ENCODE measurements at places on chromosomes 4 and X. TPM values are rescaled to one million over a fixed set of nuclear protein-coding genes. Genes with fewer than 3 reads are reported as not detected.

The RBM41 gene
- total RNA-seq, result 15.4 TPM

The CNOT6L gene
- total RNA-seq, result 105 TPM

The GNRHR gene
- total RNA-seq, result not detected

GRCh38 chr4:1984406-1985191, 24.2 kb downstream of the NELFA start:
- no peak for DNase-seq
- H3K36me3 ChIP-seq, result peaks cover 51% of the 10 kb centered on the region
- no peaks in the 10 kb centered on the region for H3K27me3 ChIP-seq
- H3K27ac ChIP-seq, result no peak overlapping the region
- no peak overlapping the region for H3K4me3 ChIP-seq

DNA sequence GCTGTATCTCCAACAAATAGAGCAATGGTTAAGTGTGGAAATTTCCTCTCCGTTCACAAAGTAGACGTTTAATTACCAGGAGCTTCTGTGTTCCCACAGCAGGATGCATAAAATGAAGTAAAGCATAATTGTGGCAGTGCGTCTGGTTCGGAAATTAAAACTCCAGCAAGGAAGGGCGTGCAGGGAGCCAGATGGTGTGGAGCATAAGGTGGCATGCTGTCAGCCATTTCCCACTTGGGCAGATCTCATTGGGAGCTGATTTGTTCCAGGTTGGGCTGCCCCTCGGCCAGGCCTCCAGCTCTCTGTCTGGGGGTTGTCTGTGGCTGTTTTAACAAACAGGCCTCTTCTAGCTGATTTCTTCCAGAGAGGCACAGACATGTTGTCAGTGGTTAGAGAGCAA, 182.1 kb upstream of the CLNK start:
- DNase-seq, result no peak
- no peaks in the 10 kb centered on the region for H3K36me3 ChIP-seq
- H3K27me3 ChIP-seq, result no peaks in the 10 kb centered on the region
- no peaks in the 10 kb centered on the region for H3K4me1 ChIP-seq

The PDGFC gene
- not detected for total RNA-seq

DNA sequence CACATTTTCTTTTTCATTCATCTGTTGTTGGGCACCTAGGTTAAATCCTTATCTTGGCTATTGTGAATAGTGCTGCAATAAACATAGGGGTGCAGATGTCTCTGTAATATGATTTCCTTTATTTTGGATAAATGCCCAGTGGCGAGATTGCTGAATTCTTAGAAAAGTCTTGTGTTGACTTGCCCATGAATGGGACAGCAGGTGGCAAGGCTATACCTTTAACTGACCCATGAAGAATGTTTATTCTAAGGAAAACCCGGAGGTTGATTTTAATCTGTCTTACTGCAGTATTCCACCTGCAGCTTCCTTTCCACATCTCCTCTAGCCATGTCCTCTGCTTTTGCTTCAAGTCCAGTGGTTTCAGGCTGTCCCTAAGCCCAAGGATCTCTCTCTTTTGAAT, 220.6 kb downstream of the SNCA start:
- no peaks in the 10 kb centered on the region for H3K27me3 ChIP-seq
- DNase-seq, result no peak
- no peak overlapping the region for H3K4me3 ChIP-seq
- no peak overlapping the region for H3K27ac ChIP-seq
- H3K36me3 ChIP-seq, result peaks cover 17% of the 10 kb centered on the region

The MOB1B gene
- 28.1 TPM for total RNA-seq

GRCh38 chrX:155899366-155899765, 18.2 kb downstream of the VAMP7 start:
- H3K27ac ChIP-seq, result no peak overlapping the region
- no peak overlapping the region for H3K4me3 ChIP-seq
- no peaks in the 10 kb centered on the region for H3K27me3 ChIP-seq

GRCh38 chr4:2362266-2363055, 56.0 kb downstream of the ZFYVE28 start:
- H3K27ac ChIP-seq, result no peak overlapping the region
- no peak for DNase-seq
- H3K4me1 ChIP-seq, result no peaks in the 10 kb centered on the region
- no peaks in the 10 kb centered on the region for H3K36me3 ChIP-seq

The PYURF gene
- total RNA-seq, result 51.2 TPM

DNA sequence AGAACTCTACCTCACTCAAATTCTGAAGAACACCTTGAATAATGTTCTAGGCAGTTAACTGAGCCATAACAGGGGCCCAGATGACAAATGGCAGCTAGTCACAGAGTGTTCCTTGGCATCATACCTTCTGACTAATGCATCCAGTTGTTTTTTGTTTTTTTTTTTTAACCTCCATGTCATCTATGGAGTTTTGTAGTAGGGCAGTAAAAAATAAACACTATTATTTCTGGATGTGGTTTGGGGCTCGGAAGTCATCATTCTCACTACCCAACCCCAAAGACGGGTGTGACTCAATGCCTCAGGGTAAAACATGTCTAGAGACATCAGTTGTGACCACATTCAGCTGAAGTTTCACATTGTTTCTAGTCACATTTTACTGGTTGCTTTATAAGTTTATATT, 31.2 kb upstream of the MCF2 start:
- no peak overlapping the region for H3K4me3 ChIP-seq
- peak overlapping the region; percentile 35 for H3K27ac ChIP-seq
- H3K4me1 ChIP-seq, result peaks cover 15% of the 10 kb centered on the region
- DNase-seq, result peak; percentile 10
- peaks cover 34% of the 10 kb centered on the region for H3K36me3 ChIP-seq

DNA sequence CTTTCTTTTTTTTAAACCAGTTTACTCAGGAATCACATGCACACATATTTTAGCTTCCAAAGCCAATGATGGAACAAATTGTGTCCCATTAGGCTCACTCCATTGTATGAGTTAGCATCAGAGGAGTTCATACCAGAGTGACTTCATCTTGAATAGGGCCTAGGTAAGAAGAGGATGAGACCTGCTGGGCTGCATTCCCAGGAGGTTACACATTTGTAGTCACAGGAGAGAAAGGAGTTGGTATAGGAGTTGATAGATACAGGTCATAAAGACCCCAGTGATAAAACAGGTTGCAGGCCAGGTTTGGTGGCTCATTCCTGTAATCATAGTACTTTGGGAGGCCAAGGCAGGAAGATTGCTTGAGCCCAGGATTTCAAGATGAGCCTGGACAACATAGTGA, 9.3 kb downstream of the PDGFRA start:
- H3K4me3 ChIP-seq, result no peak overlapping the region
- H3K36me3 ChIP-seq, result no peaks in the 10 kb centered on the region
- no peak overlapping the region for H3K27ac ChIP-seq
- peaks cover 15% of the 10 kb centered on the region for H3K27me3 ChIP-seq

DNA sequence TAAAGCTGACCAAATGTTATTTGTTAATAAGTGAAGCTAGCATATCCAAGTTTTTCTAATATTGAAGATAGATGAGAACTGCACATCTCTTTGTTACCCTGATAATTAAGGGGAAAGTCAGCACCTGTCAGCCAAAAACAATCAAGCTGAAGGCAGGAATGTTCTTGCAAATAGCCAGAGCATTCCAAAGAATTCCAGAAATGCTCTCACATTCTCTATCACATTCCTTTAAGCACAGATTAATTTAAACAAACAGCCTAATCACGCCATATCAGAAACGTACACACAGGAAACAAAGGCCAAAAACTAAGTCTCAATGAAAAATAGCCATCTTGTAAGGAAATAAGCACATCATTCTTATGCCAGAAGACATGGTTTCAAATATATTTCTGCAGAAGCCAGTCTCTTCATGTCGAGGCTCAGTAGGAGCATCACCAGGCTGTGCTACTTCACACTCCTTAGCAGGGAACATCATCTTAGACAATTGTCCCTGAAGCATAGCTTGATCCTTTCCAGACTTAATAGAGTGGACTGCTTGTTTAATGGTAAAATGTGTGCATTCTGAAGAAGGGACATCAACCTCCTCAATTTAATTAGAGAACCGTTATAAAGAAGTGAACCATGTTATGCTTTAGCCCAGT, 252.9 kb upstream of the TTC29 start:
- H3K36me3 ChIP-seq, result no peaks in the 10 kb centered on the region
- no peak for DNase-seq
- H3K4me3 ChIP-seq, result no peak overlapping the region
- no peaks in the 10 kb centered on the region for H3K27me3 ChIP-seq
- H3K27ac ChIP-seq, result no peak overlapping the region

The GAGE1 gene
- not detected for total RNA-seq

DNA sequence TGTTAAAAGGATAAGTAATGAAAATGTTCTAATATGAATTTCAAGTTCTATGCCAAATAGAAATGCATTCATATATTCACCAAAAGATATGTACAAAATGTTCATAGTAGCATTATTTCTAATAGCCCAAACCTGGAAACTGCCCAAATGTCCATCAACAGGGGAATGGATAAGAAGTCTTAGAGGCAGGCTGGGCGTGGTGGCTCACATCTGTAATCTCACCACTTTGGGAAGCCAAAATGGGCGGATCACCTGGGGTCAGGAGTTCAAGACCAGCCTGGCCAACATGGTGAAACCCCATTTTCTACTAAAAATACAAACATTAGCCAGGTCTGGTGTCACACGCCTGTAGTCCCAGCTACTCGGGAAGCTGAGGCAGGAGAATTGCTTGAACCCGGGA, 2.3 kb upstream of the HPRT1 start:
- H3K27ac ChIP-seq, result no peak overlapping the region
- no peak overlapping the region for H3K4me3 ChIP-seq
- peaks cover 9% of the 10 kb centered on the region for H3K36me3 ChIP-seq
- H3K27me3 ChIP-seq, result no peaks in the 10 kb centered on the region

DNA sequence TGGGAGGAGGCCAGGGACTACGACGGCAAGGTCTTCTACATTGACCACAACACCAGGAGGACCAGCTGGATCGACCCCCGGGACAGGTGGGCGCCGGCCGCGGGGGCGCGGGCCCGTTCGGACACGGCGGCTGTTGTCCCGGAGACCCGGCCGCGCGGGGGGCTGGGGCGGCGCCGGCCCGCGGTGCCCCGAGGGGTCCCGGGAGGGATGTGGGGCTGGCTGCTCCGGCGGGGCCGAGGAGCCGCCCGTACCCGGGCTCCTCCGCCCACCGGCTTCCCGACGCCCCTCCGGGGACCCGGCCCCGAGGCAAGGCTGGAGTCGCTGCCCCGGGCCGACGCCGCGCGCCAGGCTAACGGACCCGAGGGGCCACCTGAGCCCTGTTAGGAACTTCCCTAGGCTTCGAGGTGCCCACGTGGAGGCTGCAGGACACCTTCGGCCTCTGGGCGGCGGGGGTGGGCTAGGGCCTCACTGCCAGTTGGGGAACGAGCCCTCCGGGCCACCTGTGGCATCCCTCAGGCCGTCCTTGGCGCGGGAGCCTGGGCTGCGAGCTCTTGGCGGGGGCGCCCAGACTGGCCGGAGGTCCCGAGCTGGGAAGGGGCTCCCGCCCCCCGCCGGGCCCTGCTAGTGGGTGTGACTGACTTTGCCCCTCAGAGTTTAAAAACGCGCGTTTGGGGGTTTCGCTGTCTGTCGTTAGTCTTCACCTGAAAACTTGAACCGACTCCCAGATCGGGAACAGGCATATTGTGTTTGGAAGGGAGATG, 660 bp downstream of the WWC2 start:
- H3K4me1 ChIP-seq, result no peaks in the 10 kb centered on the region
- no peak overlapping the region for H3K27ac ChIP-seq
- H3K27me3 ChIP-seq, result peaks cover 57% of the 10 kb centered on the region

The MRFAP1 gene
- 105 TPM for total RNA-seq

DNA sequence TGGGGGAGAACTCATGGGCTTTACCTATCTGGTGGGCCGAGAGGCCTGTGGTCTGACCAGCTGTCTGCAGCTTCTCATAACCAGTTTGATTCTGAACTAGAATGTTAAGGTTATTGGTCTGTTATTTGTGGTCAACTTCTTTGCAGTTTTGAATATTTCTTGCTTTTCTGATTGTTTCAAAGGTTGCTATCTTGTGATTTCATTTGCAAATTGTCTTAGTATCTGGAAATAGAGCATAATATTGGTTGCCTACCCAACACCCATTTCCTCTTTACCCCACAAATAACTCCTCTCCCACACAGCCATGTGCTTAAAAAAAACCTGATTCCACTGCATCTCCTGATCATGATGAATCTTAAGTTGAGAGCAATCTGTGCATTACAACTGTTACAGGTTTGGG, 39.1 kb upstream of the BMP2K start:
- H3K36me3 ChIP-seq, result no peaks in the 10 kb centered on the region
- DNase-seq, result no peak
- H3K4me3 ChIP-seq, result no peak overlapping the region
- H3K4me1 ChIP-seq, result peaks cover 4% of the 10 kb centered on the region
- H3K27me3 ChIP-seq, result no peaks in the 10 kb centered on the region

DNA sequence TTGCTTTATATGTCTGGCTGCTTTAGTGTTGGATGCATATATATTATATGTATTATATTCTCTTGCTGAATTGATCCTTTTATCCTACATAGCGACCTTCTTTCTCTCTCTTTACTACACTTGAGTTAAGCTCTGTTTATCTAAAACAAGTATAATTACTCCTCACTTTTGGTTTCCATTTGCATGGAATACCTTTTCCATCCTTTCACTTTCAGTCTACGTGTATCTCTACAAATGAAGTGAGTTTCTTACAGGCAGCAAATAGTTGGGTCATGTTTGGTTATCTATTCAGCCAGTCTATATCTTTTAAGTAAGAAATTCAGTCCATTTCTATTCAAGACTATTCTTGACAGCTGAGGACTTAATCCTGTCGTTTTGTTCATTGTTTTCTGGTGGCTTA, 167.5 kb upstream of the USP38 start:
- H3K4me1 ChIP-seq, result peaks cover 10% of the 10 kb centered on the region
- H3K36me3 ChIP-seq, result no peaks in the 10 kb centered on the region
- no peaks in the 10 kb centered on the region for H3K27me3 ChIP-seq
- H3K27ac ChIP-seq, result no peak overlapping the region

DNA sequence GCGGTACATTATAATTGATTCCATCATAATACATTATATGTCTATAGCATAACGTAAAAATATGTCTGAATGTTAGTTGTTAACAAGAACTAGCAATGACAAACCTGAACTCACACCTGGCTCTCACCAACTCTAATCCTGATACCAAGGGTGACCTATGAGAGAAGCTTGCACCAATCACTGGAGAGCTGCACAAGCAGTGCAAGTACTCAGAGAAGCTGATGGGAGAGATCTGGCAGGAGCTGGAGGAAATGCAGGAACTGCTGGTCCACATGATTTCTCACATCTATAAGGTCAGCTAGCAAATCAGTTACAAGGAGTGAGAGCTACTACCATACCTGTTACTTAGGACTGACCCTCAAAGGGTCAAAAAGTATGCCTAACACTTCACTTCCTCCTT, 74.8 kb downstream of the RAB28 start:
- DNase-seq, result no peak
- H3K4me3 ChIP-seq, result no peak overlapping the region
- H3K4me1 ChIP-seq, result peaks cover 8% of the 10 kb centered on the region
- H3K27ac ChIP-seq, result no peak overlapping the region
- H3K27me3 ChIP-seq, result no peaks in the 10 kb centered on the region

- peak overlapping the region; percentile 72 for H3K4me3 ChIP-seq
- peaks cover under 1% of the 10 kb centered on the region for H3K36me3 ChIP-seq
- peaks cover 23% of the 10 kb centered on the region for H3K27me3 ChIP-seq
- H3K4me1 ChIP-seq, result peaks cover 28% of the 10 kb centered on the region
- DNase-seq, result peak; percentile 14
- H3K27ac ChIP-seq, result no peak overlapping the region
Observed at GRCh38 chrX:150364347-150365050, 1.4 kb downstream of the MAMLD1 start.

- DNase-seq, result no peak
- H3K4me1 ChIP-seq, result peaks cover 2% of the 10 kb centered on the region
- no peak overlapping the region for H3K4me3 ChIP-seq
- no peaks in the 10 kb centered on the region for H3K27me3 ChIP-seq
- peaks cover 42% of the 10 kb centered on the region for H3K36me3 ChIP-seq
- H3K27ac ChIP-seq, result no peak overlapping the region
Observed at GRCh38 chrX:118666521-118666920, 60.9 kb upstream of the IL13RA1 start.

Measured in activated T-helper 2 cell treated with anti-CD3 and anti-CD28 coated beads, Interferon-gamma antibody, Interleukin-2, Interleukin-4, amounts not matched to agents 10 μg/mL and 5 μg/mL and 100 μg/mL, durations not matched to agents 14 hours and 24 hours and 36 hours (primary cell).